Left renal cortex interstitium (tissue), 4 donors: ENCODE measurements at places on chromosomes 5 and 9. TPM values are rescaled to one million over a fixed set of nuclear protein-coding genes. Genes with fewer than 3 reads are reported as not detected.

The CTXN3 gene
- polyA plus RNA-seq = not detected

The STRBP gene
- polyA plus RNA-seq = 51.5 TPM

The INSL6 gene
- polyA plus RNA-seq = 0.19 TPM

The CSF2 gene
- not detected for polyA plus RNA-seq

The GDF9 gene
- 1.8 TPM for polyA plus RNA-seq

The MEF2C gene
- polyA plus RNA-seq = 43.3 TPM

The DOCK8 gene
- polyA plus RNA-seq = 11.9 TPM

DNA sequence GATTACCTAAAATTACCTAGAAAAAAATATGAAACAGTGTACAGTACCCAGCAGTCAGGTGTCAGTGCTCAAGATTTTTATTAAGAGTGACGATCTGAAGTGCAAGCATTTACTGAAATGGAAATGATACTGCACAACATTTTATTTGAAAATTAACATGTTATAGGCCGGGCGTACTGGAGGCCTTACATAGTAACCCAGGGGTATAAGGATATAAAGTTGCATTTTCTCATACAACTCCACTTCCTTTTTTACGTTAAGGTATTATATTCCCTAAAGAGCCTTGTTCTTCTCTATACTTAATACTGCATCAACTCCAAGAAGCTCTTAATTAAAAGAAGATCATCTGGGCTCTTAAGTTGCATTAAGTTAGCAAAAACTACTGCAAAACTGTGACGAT lies 3.3 kb downstream of the MAT2B start:
- DNase-seq = no peak

- no peak for DNase-seq
These were observed 452.7 kb downstream of the BNC2 start for GRCh38 chr9:16417749-16418148.

DNA sequence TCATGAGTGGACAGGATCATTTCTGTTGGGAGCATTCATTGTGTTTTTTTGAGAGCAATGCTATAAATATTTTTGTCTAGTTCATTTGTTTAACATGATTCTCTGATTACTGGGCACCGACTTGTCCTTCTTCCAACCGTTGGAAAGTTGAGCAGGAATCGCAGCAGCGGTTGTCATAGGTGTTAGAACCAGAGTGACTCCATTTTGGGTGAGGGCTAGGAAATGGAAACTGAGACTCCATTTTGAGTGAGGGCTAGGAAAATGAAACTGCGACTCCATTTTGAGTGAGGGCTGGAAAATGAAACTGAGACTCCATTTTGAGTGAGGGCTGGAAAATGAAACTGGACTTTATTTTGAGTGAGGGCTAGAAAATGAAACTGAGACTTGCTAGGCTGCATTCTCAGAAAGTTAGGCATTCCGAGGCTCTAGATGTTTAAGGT lies 100.6 kb downstream of the ICE1 start:
- no peak for DNase-seq

- no peak for DNase-seq
These were observed 26.2 kb upstream of the SNX18 start for GRCh38 chr5:54491326-54491725.

DNA sequence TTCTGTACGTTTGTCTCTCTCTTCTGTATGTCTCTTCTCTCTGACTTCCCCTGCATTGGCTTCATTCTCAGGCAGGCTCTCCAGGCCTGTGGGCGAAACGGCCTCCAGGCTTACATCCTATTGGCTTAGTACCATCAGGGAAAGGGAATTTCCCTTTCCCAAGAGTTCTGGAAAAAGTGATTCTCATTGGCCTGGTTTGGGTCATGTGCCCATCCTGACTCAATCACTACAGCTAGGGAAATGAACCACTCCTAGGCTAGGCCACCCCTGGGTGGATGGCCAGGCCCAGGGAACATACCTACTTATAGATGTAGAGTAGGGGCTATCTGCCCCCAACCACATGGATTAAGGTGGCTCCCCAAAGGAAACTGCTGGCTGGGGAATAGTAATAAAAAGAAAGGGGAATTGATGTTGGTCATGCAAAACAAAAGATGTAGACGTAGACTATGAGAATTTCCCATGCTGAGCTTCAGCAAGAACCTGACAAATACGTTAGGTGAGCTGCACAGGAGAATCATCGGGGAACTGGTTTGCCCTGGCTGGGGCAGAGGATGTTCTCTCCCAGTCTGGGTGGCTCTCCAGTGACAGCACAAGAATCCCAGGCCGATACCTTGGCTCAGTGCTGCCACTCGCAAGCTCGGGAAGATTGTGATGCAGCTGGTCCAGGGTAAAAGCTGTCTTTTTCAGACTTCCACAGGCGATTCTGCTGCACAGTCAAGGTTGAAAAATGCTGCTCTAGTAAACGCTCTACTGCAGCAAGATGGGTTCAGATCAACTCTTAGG lies 3.7 kb upstream of the EGR1 start:
- no peak for DNase-seq

DNA sequence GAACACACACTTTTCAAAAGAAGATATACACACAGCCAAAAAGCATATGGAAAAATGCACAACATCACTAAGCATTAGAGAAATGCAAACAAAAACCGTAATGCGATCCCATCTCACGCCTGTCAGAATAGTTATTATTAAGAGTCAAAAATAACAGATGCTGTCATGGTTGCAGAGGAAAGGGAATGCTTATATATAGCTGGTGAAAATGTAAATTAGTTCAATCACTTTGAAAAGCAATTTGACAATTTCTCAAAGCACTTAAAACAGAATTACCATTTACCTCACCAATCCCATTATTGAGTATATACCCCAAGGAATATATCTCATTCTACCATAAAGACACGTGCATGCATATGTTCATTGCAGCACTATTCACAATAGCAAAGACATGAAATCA lies 126.8 kb upstream of the MRPS30 start:
- DNase-seq = no peak
